Stimulated activated naive CD8-positive, alpha-beta T cell treated with anti-CD3 and anti-CD28 coated beads, Interleukin-15, amount 100 ng/mL, for 72 hours (primary cell): ENCODE measurements at places on chromosomes 7 and 10.

- DNase-seq, result no peak
Observed at GRCh38 chr7:24834128-24834798, 77.0 kb upstream of the GSDME start.

- DNase-seq, result no peak
Observed at GRCh38 chr7:105825371-105825770, 51.0 kb downstream of the ATXN7L1 start.

GRCh38 chr7:227926-228325, 35.6 kb downstream of the FAM20C start:
- DNase-seq, result no peak

DNA sequence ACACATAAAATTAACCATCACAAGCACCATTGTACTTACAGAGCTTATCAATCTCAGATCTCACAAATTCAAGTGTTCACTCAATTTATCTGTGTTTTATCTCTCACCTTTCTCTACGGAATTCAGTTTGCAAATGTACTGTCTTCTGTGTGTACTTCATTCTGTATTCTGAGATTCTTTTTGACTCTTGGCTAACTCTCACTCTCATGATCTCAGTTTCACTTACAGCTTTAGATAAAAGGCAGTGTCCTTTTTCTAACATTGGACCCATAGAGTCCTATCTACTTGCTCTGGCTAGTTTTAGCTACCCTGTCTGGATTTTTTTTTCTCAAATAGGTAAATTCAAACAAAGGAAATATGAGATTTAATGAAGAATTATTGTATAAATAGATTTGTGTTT, 176.0 kb downstream of the CCDC7 start:
- no peak for DNase-seq

- no peak for DNase-seq
Observed at GRCh38 chr10:123621492-123621891, 44.7 kb upstream of the GPR26 start.

DNA sequence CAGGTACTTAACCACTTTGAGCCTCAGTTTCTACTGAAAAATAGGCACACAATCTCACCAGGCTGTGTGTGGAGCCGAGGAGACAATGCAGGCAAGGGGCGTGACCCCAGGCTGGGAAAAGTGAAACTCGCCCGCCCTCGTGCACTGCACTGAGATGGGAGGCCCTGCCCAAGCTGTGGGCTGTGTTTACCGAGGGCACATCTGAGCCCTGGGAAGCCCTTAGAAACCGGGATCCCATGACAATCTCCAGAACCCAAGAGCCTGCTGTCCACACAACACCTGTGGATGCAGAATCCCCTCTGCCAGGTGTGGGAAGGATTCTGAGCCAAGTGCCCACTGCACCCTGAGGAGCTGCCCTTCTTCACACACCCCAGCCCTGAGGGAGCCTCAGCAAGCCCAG, 198.3 kb downstream of the GRID1 start:
- no peak for DNase-seq

DNA sequence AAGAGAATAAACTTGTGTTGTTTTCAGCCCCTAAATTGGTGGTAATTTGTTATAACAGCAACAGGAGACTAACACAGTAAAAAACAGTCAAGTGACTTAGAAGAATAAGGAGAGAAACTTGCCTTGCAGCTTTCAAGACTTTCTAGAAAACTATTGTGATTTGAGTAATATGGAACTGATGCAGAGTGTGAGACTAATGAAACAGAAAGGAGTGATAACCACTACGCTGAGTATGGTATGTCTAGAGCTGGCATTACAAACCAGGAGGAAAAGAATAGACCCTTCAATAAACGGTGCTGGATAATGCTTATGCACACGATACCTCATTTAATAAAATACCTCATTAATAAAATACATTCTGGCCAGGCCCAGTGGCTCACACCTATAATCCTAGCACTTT, 99.9 kb downstream of the CREM start:
- DNase-seq, result no peak

GRCh38 chr10:35340975-35341374, 4.7 kb downstream of the CCNY start:
- no peak for DNase-seq

DNA sequence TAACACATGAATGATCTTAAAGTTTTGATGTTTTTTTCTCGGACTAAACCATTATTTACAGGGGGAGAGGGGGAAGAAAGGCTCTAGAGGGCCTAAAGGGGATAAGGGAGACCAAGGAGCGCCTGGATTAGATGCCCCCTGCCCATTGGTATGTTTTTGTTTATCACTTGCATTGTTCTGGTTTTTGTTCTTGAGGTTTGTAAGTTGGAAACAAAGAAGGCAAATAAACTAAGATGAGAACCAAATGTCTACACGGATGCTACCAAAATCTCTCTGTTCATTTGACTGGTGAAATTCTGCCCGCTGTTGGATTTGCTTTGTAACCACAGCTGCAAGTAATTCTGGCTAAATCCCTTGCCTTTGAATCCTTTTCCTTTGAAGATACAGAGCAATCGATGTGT, 99.8 kb upstream of the MACROH2A2 start:
- no peak for DNase-seq

GRCh38 chr7:127946111-127946510, 85.1 kb downstream of the LRRC4 start:
- DNase-seq, result no peak

GRCh38 chr7:29974286-29974685, 15.3 kb downstream of the SCRN1 start:
- no peak for DNase-seq

DNA sequence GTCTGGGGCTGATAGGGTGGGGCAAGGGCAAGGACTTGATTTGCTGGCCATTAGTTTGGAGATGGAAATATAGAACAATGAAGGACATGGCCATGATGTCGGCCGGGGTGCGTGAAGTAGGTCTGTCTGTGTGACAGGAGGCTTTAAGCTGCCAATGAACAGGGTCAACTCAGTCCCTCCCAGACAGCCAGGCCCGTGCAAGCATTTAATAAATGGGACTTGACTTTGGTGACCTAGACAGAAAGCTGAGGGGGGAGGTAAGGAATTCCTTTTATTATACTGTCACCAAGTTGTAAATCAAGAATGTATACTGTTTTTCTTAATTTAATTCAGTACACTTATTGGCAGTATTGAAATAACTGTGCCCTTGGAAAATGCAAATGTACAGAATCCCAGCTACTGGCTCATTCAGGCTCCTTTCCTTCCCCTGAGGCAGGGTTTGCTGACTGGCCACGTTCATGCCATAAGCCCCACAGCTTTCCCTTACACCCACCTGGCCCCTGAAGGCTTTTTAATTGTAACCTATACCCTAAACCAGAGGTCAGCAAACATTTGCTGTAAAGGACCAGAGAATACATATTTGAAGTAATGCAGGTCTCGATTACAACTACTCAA, 87.2 kb downstream of the WIPF3 start:
- DNase-seq, result no peak

GRCh38 chr7:137073571-137074325, 205.3 kb downstream of the CHRM2 start:
- DNase-seq, result no peak

DNA sequence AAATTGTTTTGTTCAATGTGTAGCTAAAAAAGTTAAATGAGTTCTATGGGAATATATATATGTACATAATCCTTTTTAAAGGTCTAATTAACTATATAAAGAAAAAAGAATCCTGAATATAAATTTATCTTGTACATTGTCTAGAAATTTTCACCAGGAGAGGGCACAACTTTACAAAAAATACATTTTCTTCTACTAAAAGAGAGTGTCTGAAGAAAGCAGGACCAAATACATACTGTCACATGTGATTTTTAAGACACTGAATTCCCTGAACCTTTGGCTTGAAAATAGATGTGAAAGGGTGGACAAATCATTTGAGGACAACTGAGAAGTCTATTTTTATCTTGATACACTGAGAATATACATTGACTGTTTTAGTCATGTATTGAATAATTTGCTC, 204.3 kb downstream of the DGKB start:
- no peak for DNase-seq

- no peak for DNase-seq
Observed at GRCh38 chr10:18689498-18689897, 30.3 kb downstream of the ARL5B start.

- no peak for DNase-seq
Observed at GRCh38 chr7:41808541-41808940, 105.7 kb upstream of the INHBA start.

DNA sequence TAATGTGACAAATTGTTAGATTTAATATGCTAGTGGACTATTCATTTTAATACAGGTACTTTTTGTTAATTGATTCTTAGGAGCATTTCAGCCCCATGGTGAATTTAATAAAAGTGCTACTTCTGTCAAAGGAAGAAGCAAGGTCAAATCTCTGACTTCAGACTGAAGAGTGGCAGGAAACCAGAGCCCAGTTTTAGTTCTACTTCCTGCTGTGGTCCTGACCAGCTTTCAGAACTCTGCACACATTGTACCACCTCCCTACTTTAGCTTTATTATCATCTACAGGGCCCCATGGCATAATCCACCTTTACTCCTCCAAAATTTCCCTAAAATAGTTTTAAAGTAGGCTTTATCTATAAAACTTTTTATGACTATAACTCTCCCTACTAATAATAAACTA, 33.7 kb downstream of the CTTNBP2 start:
- DNase-seq, result no peak

DNA sequence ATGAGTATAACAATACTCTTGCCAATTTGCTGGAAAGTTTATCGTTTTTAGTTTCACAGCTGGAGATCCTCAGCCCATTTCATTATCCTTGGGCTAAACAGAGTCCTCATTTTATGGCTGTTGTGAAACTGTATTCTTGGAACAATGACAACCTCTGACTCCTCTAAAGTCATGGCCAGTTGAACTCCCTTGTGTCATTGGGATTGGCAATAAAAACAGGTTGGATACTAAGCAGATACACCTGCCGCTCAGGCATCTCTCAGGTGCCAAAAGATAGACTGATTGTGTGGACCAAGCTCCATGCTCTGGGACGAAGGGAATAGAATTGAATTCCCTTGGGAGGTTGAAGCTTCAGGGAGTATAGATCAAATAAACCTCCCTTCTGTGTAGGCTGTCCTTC, 182.2 kb downstream of the WDR11 start:
- no peak for DNase-seq

DNA sequence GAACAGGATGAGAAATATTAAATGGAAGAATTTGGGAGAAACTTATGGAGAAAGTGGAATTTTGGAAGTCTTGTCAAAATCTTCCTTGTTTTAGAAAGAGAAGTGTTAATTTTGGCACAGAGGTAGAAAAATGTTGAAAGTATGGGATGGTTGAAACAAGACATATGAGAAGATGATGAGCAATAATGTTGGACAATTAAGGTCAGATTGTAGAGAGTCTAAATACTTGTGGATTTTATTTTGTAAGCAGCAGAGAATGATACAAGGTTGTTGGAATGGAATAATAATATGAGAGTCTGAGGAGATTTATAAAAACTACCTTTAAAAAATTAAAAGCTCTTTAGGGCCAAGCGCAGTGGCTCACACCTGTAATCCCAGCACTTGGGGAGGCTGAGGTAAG, 34.6 kb downstream of the PHTF2 start:
- DNase-seq, result no peak

- DNase-seq, result no peak
Observed at GRCh38 chr10:182441-183201, 47.4 kb downstream of the ZMYND11 start.

DNA sequence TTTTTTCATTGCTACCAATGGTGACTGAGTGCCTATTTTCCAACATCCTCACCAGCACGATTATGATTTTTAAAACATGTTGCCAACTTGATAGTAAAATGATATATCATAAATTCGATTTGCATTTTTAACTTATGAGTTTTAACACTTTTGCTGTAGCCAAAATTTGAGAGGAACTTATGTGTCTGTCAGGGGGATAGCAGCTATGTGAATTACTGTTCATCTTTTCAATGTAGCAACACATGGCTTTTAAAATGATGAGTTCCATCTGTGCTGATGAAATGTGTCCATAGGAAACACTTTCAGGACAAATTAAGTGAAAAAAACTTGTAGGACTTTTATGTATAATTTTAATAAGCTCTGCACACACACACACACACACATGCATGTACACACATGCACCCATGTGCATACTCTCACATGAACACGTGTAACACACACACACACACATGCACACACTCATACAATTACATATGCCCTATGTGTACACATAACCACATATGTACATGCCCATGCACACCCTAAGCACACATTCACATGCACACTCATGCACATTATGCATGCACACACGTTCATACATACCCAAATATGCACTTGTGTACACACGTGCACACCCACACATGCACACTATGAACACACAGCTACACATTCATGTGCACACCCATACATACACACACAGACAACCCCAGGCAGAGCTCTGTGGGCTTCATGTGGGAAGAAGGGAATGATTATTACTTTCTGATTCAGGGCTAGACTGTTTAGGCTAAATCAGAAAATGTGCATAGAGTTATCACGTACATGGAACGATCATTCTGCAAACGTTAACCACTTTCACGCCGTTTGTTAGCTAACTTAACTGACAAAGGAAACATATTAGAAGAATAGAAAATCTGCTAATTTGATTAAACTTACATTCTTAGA, 68.9 kb downstream of the C10orf143 start:
- no peak for DNase-seq

DNA sequence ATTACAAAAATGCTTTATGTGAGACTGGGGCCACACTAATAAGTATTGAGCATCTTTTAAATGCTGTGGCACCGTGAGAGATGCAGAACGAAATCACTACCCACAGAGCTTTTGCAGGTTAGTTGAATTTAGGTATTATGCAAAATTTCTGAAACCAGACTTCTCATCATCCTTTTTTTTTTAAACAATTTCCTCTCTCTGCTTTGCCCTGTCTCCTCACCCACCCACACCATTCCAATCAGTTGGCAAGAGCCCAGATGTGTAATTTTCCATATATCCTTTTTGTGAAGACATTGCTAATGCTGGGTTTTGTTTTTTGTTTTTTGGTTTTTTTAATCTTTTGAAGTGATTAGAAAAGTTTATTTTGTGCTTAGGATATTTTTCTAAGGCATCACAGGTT, 1.1 kb downstream of the YAE1 start:
- DNase-seq, result no peak

DNA sequence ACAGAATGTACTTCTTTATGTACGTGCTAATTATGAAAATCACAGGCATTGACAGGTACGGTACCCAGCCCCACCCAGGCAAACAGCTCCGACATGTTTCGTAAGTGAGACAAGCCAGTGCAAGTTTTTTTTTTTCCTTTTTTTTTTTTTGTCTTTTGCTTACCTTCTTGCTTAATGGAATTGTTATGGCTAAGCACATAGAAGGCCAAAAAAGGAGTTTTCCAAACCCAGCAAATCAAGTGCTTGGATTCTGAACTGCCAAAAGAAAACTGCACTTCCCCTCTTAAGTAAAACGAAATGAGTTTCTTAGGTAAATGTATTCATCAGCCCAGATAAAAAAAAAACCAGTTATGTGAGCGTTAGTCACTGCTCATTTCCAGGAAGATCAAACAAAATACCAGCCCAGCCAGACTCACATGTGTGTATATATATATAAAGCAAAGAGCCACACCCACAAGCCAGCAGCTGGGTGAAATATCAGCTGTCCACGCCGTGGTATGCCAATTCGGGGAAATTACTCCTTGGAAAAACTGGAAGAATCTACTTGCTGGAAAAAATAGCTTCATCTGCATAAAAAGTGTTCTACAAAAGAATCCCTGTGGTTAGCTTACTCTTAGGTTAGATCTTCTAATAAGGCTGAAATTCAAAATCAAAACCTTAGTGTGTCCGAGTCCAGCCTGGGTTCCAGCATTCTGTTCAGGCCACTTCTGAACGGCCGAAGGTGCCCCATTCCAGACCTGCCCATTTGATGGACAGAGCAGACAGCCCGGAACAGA, 8.0 kb downstream of the KLF6 start:
- no peak for DNase-seq

GRCh38 chr10:27643301-27643700, 102.3 kb downstream of the MKX start:
- no peak for DNase-seq

- no peak for DNase-seq
Observed at GRCh38 chr7:5218564-5219360, 28.7 kb downstream of the WIPI2 start.
